ENCODE measurements at places on chromosomes 3 and 15. TPM values are rescaled to one million over a fixed set of nuclear protein-coding genes. Genes with fewer than 3 reads are reported as not detected.
A peak's percentile ranks its signal among the peaks of the same experiment; 100 is the strongest.

- no peak for DNase-seq
Observed at GRCh38 chr15:99249270-99249841, at the start of gene TTC23. TSS of gene TTC23 (minus strand) at chr15:99249581. CDS start at chr15:99228712, 20,869 bp downstream.

TGM4 gene
- total RNA-seq, result not detected

PTPRG gene
- 108 TPM for total RNA-seq

DNA sequence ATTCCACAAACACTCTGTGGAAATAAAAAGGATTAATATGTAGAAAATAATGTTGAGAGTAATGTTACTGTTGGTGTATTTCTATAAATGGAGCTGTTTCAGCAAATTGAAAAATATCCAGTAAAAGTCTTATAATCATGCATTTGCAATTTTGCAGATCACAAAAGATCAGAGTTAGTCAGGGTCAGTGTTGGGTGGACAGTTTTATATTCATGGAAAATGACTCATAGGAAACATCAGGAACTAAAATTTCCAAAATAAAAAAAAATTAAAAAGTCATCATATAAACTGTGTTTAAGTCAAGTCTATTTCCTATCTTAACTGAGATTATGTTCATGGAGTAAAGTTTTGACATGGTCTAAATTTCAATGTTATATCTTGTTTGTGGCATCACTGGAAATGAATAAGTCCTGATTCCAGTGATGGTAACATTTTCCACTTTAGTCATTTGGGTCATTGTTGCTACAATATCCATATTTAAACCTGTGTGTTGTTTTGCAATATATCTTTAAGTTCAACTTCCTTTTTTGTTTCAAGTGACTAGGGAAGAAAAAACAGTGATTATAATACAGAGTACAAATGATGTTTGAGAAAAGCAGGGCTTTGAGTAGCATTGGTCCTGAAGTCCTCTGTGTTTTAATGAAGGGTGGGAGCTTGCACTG lies 37.8 kb downstream of the MITF start:
- no peak for DNase-seq

DNA sequence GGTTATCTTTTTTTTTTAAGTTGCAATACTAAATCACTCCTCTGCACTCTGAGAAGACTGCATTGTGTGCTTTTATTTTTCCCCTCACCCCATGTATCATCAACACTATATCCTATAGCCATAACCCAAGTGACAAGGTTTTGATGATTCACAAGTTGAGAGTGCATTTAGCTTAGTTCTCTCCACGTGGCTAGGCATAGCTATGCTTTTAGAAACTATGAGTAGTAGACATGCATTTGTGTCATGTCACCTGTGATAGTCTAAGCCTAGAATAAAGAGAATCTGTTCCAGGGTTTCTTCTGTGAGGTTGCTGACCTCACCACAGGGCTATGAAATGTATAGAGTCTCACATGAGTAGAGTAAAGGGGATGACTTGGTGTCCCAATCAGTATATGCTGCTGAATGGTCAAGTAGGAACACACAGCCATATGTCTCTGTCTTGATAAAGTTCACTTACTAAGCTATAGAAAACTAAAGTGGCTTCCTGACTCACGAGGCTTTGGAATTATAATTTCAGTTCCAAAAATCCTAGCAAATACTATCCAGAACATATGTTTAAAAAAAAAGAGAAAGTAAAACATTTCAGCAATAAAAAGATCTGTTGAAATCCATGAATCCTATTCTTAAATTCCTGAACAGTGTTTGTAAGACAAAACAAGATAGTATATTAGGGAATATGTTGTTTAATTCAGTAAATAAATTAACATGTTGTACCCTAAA lies 206.3 kb downstream of the LSAMP start:
- no peak for DNase-seq

DNA sequence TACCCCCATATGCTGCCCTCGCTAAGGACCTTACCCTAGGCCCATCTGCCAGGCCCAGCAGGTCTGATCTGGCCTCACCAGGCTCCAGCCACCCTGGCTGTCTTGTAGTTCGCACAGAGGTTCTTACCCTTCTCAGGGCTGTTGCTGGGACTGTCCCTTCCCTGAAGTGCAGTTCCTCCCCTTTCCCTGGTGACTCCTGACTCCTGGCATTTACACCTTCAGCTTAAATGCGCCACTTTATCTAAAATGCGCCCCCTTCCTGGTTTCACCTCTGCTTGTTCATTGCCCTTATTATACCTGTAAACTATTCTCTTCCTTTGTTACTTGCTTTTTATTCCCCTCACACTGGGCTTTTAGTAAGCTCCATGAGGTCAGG lies 835 bp upstream of the TTLL3 start:
- no peak for DNase-seq

GRCh38 chr15:68682330-68682729 lies 103.5 kb downstream of the CORO2B start:
- no peak for DNase-seq

- DNase-seq, result peak; percentile 81
Observed at GRCh38 chr3:4986782-4987537, 7.7 kb downstream of the BHLHE40 start.

DNA sequence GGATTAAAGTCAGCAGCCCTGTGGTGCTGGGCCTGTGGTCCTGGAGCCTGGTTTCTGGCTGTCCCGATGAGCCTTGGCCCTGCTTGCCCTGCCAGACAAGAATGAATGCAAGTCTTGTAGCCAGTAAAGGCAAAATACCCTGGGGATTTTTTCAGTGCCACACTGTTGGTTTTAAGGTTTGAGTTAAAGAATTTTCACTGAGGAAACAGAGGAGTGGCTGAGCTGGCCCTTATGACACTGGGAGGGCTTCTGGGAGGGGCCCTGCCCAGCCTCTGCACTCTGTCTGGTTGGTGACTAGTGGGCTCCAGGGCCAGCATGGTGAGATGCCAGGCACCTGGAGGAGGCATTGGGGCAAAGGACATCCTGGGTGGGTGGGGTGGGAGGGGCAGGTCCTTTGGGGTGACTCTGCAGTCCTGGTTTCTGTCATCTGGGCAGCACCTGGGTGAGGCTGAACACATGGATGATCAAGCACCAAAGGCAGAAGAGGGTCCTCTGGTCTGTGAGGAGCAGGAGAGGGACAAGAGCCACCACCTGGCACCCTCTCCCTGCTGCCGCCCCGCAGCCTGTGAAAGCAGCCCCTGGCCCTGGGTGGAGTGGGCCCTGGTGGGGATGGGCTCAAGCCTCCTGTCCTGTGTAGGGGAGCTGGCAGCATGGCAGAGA lies 12.5 kb upstream of the PLA2G4E start:
- no peak for DNase-seq

CLDN16 gene
- not detected for total RNA-seq

- no peak for DNase-seq
Observed at GRCh38 chr15:73747847-73748590, 5.1 kb downstream of the INSYN1 start.

PLA2G4B gene
- 2.3 TPM for total RNA-seq

DNA sequence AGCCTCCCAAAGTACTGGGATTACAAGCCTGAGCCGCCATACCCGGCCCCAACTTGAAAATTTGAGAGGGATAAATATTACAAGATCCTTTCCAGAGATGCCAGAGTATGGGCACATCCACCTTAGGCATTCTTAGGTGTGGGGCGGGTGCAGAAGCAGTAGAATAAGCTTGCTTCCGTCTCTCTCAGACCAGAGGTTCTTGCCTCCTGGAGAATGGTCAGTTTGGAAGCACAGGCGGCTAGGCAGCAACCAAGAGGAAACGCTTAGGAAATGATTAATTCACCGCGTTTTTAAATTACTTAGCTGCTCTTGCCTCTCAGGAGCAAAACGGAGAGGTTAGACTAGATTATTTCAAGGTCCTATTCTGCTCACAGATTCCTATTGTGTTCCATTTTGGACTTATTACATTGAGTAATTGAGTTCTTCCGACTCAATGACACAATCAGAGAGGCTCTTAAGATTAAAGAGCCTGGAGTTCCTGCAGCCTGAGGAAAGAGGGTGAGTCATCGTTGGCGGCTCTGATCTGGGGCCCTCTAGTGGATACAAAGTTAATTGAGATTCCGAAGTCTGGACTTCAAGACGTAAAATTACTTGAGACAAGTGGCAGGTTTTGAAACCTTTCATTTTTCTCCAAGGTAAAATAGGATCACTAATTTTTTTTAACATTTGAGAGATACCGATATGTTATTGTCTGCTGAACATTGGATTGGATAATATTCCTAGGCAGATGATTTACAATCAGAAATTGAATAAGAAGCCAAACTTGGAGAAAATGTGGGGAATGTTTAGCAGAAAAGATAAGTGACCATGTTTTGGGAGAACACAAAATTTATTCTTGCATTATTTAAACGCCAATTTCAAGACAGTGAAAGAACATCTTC lies 5.8 kb upstream of the TOPAZ1 start:
- no peak for DNase-seq

DNA sequence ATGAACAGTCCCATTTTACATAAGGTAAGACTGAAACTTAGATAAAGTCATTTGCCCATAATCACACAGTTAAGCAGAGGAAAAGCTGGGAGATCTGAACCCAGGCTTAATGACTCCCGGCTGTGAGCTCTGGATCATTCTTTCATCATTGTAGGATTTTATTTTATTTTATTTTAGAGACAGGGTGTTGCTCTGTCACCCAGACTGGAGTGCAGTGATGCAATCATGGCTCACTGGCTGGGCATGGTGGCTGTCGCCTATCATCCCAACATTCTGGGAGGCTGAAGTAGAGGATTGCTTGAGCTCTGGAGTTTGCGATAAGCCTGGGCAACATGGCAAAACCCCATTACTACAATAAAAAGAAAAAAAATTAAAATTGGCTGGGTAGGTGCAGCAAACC lies 31.2 kb upstream of the RAF1 start:
- no peak for DNase-seq

GRCh38 chr3:102537123-102537522 lies 102.3 kb downstream of the ZPLD1 start:
- no peak for DNase-seq

GRCh38 chr3:58029842-58030584 lies 21.8 kb downstream of the FLNB start:
- DNase-seq, result no peak

DNA sequence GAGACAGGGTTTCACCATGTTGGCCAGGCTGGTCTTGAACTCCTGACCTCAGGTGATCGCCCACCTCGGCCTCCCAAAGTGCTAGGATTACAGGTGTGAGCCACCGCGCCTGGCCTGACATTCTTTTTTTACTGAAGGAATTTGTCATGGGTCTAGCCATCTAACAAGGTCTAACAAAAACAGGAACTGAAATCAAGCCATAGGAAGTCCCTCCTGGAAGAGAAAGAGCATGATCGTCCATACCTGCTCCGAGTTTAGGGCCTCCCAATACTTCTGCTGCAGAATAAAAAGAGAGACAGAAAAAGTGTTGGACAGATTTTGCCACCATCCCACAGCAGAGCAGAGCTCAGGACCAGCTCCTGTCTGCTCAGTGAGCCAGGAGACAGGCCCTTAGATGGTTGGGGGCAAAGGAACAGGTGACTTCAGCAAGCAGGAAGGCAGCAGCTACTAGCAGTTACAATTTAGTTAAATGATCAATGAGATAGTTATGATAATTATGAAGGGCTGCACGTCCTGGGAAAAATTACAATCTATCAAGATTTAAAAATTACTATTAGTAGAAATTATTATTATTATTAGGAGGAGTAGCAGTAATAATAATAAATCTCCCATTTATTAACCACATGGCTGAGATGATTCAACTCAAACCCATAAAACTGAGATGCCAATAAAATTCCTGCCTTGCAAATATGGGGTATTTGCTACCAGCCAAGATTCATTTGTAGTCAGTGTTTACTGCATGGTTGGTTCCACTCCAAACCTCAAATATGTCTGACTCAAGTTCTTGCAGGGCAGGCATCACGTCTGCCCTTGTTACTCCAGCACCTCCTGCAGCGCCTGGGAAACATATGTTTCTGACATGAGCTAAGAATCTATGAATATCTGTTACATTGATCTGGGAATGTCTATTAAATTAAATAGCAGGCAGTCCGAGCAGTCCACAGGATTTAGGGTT lies 40.1 kb downstream of the TMEM44 start:
- DNase-seq, result no peak

- DNase-seq, result no peak
Observed at GRCh38 chr3:183779896-183780465, 45.4 kb downstream of the MAP6D1 start.

DNA sequence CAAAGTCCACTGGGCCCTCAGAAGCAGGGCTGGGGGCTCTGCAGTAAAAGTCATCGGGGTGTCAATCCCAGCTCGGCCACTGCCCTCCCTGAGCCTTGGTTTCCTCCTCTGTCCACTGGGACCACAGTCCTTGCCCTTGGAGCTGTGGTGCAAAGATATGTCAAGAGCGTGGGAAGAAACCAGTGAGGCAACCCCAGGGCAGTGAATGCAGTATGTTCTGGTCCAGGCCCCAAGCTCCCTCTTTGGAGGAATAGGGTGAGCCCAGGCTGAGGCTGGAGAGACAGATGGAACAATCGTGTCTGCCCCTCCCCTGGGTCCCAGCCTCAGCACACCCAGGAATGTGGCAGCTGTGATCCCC lies 779 bp downstream of the GRIP2 start:
- DNase-seq, result no peak

DNA sequence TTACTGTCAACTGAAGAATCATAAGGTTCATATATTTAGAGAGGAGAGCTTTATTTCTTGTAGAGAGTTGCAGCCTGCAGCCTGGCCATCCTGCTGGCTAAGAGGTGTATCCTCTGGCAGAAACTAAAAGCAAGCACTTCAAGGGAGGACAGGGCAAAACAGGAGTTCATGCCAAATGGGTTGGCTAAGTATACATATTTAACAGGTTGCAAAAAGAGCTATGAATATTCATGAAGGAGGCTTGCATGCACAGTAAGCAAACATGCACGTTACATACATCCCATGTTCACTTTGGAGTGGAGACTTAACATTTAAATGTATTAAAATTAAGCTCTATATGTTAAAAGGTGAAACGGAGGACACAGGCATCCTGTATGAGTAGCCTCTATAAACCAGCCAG lies 354.4 kb downstream of the ERC2 start:
- DNase-seq, result no peak

- DNase-seq, result no peak
Observed at GRCh38 chr3:60932170-60932569, 319.1 kb downstream of the FHIT start.

CLK3 gene
- 83.8 TPM for total RNA-seq

- DNase-seq, result no peak
Observed at GRCh38 chr15:99006904-99007495, 592 bp downstream of the PGPEP1L start.

GRCh38 chr15:25710184-25710583 lies 152.9 kb downstream of the ATP10A start:
- DNase-seq, result no peak

CCDC50 gene
- 93.3 TPM for total RNA-seq

GRCh38 chr3:196842567-196843434 lies 24.9 kb upstream of the SENP5 start:
- no peak for DNase-seq

GRCh38 chr3:172115787-172116186 lies 76.4 kb downstream of the FNDC3B start:
- no peak for DNase-seq

DNA sequence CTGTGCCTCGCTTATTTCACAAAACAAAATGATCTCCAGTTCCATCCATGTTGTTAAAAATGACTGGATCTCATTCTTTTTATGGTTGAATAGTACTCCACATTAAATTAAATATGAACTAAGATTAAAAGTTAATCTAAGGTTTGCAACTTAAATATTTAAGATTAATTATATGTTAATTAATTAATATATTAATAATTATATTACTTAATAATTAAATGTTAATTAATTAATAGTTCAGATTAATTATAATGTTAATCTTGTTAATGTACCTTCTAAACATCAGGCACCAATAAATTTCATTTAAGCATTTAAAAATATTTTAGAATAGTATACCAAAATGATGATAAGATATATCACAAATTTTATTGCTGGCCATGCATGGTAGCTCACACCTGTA lies 971.9 kb downstream of the CADM2 start:
- DNase-seq, result no peak

IDH3A gene
- 67.4 TPM for total RNA-seq

BFSP2 gene
- not detected for total RNA-seq

Data from omental fat pad (tissue), 4 donors.